NCI-H1092 (cell line): ENCODE measurements at places on chromosomes 2 and 18.
A peak's percentile ranks its signal among the peaks of the same experiment; 100 is the strongest.

- DNase-seq = no peak
These were observed 78.6 kb upstream of the RGPD4 start for GRCh38 chr2:107747964-107748583.

- no peak for DNase-seq
These were observed 78.9 kb upstream of the SCN7A start for GRCh38 chr2:166572937-166573336.

- DNase-seq = peak; percentile 45
These were observed 13.5 kb upstream of the DOK6 start for GRCh38 chr18:69387186-69387585.

DNA sequence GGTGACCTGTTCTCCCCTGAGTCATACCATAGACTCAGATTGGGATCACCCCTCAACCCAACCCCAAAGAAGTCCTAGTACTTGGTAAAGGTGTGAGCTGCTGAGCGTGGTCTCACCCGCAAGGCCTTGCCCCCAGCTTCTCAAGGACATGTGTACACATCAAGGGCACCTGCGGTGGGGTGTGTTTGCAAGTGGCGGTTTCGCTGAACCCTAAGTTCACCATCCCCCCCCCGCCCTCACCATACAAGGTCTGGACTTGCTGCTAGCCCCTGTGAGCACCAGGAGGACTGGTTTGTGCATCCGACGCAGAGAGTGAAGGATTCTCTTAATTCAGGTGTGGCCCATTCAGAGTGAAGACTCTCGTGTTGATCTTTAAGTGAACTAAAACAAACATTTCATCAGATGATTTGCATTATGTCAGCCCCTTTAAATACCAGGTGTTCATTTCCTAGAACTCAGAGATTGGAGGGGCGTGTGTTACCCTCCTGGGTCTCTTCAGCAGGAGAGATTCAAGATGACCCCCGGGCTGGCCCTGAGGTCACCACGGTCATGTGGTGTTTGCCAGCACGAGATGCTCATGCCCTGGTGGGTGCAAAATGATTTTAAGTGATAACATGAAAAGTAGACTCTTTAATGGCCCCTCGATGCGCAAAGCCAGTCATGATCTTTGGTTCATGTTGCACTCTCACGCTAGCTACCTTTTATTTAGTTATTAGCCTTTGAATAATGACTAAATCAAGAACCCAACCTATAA is 27.8 kb downstream of the MTERF4 start:
- DNase-seq = no peak

GRCh38 chr18:46772357-46772756 is 15.5 kb upstream of the ST8SIA5 start:
- DNase-seq = no peak

DNA sequence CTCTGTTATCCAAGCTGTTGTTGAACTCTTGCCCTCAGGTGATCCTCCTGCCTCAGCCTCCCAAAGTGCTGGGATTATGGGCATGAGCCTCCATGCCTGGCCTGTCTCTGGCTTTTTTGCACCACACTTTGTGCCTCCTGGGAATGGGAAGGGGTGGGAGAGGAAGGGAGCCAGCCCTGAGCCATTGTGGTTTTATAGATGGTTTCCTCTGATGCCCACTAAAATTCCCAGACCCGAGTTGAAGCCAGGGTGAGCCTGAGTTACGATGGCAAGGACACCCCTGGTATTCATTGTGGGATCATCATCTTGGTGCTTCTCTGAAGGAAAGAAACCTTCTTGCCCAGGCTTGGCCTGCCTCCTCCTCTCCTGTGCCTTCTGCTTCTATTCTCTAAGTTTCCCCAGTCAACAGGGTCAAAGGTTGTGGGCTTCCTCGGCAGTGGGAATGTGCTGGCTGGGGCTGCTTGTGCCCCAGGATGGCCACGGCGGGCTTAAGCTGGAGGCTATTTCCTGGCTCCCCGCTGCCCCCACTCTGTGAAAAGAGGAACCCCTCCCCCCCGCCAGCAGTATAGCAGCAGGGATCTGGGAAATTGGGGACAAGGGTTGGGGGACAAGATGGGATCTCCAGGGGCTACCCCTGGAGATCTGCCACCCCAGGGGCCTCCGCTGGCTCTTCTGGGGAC is 106.2 kb downstream of the STPG4 start:
- no peak for DNase-seq

DNA sequence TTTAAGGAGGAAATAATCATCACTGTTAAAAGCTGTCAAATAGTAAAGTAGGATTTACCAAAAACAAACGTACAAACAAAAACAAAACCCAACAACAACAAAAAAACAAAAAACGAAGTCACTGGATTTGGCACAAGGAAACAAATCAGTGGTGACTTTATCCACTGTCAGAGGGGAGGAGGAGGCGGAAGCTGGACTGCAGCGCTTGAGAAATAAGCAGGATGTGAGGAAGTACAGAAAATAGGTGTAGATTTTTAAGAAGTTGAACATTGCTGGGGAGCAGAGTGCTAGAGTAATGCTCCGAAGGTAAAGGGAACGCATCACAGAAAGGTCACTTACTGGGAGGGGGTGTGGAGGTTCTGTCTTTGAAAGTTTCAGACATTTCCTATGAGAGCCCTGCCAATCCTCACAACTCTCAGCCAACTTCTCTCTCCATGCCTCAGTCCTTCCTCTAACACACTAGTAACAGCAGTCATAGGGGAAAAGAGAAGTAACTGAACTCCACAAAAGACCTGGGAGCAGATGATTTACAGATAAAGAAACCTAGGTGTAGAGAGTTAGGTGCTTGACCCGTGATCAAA is 220.2 kb upstream of the SMAD7 start:
- no peak for DNase-seq

DNA sequence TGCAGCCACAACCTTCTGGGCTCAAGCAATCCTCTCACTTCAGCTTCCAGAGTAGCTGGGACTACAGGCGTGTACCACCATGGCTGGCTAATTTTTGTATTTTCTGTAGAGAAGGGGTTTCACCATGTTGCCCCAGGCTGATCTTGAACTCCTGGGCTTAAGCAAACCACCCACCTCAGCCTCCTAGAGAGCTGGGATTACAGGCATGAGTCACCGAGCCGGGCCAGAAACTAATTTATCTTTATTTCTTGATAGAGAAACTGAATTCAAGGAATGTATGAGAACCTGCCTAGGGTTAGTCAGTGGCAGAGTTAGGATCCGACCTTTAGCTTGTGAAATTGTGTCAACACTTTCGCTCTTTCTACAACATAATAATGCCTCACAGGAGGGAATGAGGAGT is 19.3 kb upstream of the ITGAV start:
- DNase-seq = no peak

DNA sequence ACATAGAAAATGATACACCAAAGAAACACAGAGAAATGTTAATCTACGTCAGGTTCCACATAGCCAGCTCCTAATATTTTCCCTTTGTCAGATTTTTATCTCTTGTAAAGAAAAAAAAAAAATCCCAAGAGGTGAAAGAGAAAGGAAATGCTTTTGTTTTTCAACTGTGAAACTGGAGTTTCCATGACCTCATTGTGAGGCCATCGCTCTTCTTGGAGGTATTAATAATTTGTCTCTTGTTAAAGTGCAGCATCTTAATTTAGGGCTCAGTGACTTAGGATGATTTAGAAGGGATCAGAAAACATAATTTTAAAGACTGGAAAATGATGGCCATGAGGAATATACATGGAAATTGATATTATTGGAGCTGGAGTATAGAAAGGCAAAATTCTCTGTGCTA is 21.7 kb downstream of the ARHGAP28 start:
- DNase-seq = no peak

- no peak for DNase-seq
These were observed 4.7 kb upstream of the ZNF516 start for GRCh38 chr18:76499637-76500340.

- no peak for DNase-seq
These were observed 9.5 kb upstream of the USP14 start for GRCh38 chr18:148841-149240.

GRCh38 chr2:105388971-105389381 is 9.9 kb downstream of the FHL2 start:
- DNase-seq = no peak

- DNase-seq = no peak
These were observed 149.8 kb downstream of the COPS8 start for GRCh38 chr2:237235383-237236095.

DNA sequence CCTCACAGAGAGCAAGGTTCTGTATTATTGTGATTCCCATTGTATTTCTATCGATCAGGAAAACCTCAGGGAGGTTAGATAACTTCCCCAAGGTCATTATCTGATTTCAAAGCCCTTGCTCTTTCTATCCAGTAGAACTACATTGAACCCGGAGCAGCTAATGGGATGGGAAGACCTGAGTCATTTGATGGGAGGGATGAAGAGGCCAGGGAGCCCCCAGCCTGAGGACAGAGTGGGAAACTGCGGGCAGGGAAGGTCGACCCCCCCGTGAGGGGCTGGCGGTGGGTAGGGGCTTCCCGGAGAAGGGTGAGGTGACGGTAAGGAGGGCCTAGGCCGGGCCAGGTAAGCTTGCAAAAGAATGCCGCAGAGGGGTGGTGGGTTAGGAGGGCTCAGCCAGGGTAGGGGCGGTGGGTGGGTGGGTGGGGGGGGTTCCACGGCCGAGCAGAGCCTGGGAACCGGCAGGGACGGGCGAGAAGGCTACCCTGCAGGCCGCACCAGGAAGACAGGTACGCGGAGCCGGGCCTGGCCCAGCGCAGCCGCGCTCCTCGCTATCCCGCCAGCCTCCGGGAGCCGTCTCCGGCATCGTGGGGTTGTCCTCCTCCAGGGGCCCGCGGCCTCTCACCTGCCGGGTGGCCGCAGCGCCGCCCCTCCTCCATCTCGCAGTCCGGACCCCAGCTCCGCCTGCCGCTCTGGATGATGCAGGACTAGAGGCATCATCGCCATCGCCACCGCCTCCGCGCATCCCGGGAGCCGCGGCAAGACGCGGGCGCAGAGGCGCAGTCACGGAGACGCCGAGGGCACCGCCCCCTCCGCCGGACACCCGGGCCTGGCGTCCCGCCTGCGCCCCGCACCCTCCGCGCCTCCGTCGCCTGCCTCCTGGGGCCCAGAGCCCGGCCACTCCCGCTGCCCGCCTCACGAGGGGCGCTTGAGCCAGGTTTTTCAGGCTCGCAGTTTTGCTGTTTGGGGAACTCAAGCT is at the start of gene GPR75:
GPR75 (minus strand) TSS at position 762 of the 976 bp plus-strand sequence. CDS start 5,211 bp downstream, outside the sequence.
- DNase-seq = no peak

- peak; percentile 53 for DNase-seq
These were observed 399.8 kb downstream of the TMEM182 start for GRCh38 chr2:103161456-103162289.

GRCh38 chr2:240917684-240918257 is 11.6 kb downstream of the CROCC2 start:
- no peak for DNase-seq

- DNase-seq = no peak
These were observed 202.5 kb upstream of the SESTD1 start for GRCh38 chr2:179467111-179467510.

DNA sequence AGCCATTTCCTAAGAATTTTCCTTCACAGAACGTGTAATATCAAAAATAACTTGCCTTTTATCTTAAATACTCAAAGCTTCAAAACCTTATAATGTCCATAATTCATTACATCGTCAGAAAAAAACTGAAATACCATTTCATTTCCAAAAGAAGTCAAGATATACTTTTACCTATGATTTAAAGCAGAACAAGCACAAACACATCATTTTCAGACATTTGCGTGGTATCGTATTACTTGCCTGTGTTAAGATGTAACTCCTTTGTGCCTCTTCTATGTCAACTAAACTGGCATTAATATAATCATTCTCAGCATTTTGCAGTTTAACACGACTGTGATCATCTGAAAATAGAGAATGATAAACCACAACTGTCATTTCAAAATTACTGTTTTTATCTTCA is 47.5 kb downstream of the PTPN2 start:
- DNase-seq = no peak

GRCh38 chr2:128041561-128041960 is 13.7 kb upstream of the SAP130 start:
- no peak for DNase-seq

DNA sequence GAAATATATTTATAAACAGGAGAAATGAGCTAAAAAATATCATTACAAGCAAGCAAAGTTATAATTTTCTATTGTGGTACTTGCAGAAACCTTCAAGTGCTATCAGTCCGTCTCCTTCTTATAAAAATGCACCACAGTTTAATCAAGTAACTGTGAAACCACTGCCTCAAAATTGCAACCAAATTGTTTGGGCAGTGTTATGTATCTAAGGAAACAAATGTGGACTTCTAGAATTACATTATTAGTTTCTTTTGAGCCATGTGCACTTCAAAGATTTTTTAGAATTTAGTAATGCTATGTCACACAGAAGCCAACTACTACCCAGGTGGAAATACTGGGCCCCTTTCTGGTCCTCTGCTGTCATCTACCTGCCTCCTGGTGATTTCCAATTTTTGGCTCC is 495.6 kb downstream of the NYAP2 start:
- no peak for DNase-seq

- DNase-seq = no peak
These were observed 109.9 kb upstream of the PTPRM start for GRCh38 chr18:7457262-7457661.

- DNase-seq = no peak
These were observed 286.6 kb downstream of the ZEB2 start for GRCh38 chr2:144233317-144233716.

GRCh38 chr2:7633566-7634153 is 716.4 kb downstream of the RNF144A start:
- peak; percentile 71 for DNase-seq

- no peak for DNase-seq
These were observed 55.9 kb upstream of the SP3 start for GRCh38 chr2:174020926-174021662.

DNA sequence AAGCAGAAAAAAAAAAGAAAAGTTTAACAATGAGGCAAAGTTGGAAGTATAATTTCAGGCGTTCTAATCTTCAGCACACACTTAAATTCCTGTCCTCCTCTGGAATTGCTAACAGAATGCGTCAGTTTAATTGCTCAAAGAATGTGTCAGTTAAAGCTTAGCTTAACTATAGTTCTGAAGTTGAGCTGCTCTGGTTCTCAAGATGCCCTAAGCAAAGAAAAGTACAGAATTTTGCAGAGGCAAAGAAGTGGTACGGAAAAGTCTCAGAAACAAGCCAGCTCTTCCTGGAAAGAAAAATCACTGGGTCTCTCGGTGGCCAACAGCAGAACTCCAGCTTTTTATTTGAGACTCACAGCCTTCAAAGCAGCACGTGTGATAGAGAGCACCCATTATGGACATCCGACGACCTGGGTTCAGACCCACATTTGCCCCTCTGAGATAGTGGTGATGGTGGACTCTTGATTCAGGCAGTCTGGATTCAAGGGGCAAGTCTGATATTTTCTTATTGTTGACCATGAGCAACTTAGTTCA is 22.2 kb upstream of the MYO3B start:
- DNase-seq = no peak
